Stimulated activated CD4-positive, alpha-beta T cell treated with anti-CD3 and anti-CD28 coated beads, Interleukin-4, amount 100 ng/mL, for 4 hours (primary cell): ENCODE measurements at places on chromosomes 12 and 14.

GRCh38 chr12:63038713-63039100 is 103.8 kb upstream of the PPM1H start:
- no peak for DNase-seq

DNA sequence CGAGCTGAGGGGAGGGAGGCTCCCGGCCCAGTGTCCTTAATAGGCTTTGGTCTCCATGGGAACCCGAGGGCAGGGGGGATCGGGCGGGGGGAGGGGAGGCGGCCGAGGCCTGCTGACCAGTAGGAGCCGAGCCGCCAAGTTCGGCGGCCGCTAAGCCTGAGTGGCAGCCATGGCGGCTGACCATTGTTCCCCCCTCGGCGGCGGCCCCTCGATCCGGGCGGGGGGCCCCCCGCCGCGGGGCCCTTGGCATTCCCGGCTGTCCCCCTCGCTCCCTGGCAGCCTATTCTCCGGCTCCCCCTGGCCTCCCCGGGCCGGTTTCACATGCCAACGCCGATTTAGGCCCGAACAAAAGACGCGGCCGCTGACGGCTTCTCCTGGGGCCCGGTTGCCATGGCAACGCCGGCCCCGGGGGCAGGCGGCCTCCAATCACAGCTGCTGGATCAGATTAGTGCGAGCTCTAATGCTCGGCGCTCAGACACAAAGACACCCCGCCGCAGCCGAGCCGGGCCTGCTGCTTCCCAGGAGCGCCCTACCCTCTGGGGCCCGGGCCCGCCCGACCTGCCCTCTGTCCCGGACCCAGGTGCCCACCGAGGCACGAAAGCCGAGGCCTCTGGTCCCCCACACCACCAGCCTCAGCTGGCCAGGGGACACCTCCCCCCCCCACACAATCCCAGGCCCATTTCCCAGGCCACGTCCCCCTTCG is 7.3 kb downstream of the MSI1 start:
- DNase-seq: no peak

DNA sequence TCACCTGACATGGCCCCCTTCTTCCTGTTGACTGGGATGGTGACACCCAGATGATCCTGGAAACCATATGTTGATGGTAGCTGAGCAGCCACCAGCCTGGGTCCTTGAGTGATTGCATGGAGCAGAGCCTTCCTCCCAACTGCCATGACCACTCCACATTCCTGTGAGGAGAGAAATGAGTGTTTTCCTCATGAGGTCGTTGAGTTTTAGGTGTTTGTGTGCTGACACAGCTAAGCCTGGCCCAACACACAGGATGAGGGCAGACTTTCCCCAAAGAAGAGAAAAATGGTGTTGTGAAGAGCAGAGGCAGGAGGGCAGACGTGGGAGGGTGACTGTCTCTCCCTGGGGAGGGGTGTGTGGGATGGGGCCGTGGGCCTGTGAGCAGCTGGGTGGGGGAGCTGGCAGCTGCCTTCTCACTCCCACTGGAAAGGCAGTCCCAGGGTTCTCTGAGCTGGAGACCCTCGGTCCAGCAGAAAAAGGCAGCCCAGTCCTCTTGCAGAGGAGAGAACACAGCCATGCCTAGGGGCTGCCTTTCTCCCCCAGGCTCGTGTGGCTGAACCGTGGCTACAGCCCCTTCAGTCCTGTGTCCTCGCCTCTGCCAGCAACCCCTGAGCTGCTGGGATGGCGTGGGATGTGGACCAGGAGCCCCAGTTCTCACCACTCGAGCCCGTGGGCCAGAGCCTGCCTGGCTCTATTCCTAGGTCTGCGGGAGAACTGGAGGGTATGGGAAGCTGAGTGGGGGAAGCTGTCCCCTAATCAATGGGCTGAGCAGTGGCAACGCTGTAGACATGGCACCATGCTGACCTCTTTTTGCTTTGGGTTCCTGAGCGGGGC is 257.0 kb downstream of the ADGRD1 start:
- DNase-seq: no peak

GRCh38 chr12:49109641-49110463 is 795 bp downstream of the LMBR1L start:
- no peak for DNase-seq

- DNase-seq: no peak
These were observed 40.4 kb downstream of the CAPS2 start for GRCh38 chr12:75289753-75290152.

DNA sequence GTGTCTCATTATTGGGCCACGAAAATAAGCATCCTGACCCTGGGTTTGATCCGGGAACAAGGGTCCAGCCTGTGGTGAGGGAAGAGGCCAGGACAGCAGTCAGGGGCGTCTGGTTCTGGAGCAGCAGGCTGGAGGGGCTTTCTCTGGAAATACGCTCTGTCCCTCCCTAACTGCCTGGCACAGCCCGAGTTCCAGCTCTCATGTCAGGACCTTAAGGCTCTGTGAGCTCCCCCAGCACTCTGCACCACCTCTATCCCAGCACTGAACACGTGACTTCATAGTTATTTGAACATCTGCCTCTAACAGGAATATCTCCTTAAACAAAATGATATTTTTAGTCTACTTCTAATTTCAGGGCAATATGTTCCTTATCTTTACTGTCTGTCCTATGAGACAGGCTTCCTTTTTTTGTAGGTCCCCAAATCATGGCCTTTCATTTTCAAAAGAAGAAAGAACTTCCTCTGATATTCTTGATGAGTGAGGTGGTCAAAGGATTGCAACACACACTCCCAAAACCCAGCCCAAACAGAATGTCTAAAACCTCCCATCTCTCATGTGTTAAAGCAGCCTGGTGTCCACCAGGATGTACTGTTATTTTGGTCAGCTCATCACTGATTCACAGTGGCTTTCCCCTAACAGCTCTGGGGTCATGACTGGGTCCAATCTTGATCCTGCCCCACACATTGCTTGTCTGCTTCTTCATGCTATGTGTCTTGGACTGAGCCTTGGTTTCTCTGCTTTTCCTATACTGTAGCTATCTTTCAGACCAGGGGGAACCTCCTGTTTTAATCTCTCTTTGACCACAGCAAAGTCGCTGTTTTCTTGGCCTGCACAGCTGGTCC is 9.7 kb downstream of the AQP6 start:
- DNase-seq: no peak

DNA sequence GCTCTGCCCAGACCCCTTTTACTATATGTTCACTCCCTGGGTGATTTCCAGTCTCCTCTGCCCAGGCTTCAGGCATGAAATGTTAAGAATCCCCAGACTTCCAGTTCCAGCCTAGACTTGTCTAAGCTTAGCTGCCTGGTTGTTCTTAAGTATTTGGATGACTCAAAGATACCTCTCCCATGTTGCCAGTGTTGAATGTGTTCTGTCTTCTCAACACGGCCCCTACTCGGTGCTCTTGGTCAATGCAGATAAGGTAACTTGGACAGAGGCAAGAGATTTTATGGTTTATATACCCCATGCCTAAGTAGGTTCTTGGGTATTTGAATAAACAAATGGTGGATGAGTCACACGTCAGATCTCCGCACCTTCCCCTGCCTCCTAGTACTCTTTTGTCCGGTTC is 13.6 kb downstream of the PIWIL1 start:
- DNase-seq: no peak

DNA sequence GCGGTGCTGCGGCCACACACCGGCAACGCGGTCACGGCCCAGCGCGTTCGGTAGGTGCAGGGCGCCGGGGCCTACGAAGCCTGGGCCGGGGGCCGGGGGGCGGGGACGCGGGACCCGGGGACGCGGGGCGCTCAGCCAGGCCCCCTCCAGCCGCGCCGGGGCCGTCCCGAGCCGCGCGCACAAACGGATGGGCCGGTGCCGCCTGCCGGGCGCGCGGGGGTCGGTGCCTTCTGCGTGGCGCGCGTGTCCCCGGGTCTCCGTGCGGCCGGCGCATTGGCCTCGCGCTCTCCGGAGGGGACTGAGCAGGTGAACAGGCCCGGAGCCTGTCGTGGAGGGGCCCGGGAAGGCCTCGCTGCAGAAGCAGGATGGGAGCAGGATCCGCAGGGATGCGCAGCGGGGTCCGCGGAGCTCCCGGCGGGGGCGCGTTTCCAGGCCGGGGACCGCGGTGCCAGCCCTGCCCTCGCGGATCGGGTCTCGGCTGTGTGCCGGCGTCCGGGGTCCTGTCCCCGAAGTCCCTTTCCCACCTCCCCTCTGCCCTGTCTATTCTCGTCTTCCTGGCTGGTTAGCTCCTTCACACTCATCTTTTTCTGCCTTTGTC is 421 bp downstream of the GLT1D1 start:
- no peak for DNase-seq

- peak; percentile 77 for DNase-seq
These were observed 891.1 kb downstream of the TMEM121 start for GRCh38 chr14:106417224-106418049.

DNA sequence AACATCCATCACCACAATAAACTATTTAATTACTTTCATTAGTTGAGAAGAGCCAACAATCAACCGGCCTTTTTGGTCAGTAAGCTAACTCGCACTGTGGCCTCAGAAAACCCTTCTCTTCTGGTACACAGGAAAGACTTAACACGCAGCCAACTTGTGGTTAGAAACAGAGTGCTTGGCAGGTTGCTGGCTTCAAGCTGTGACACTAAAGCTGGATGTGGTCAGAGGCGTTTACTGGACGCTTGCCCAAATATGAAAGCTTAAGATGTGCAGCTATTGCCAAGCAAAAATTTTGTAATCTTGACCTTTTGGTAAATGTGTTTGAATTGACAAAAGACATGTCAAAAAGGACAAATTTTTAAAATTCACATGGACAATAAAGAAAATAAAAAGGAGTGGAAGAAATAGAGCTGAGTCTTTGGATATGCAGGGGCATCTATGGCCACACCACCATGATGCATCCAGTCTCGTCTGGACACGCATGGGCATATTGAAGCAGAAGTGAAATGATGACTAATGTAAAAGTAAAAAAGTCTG is 2.6 kb upstream of the KLRK1 start:
- DNase-seq: no peak

DNA sequence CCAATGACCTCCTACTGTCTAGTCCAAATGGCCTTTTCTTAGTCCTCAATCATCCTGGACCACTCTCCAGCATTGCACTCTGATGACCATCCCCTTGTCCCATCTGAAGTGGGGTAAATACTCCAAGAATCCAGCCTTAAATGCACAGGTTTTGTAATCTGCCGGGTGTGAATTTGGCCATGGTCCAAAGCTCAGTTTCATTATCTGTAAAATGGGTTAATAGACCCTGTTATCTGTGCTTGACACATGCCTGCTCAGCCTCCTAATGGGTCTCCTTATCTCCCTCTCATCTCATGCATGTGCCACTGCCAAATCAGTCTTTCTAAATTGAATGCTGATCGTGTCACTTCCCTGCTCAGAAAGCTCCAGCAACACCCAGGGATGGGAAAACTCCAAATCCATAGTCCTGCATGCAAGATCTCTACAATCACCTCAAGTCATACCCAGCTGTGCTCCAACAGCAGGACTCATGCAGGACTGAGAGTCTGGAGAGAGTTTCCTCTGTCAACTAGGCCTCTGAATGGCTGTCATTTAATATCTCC is 22.3 kb downstream of the LGR5 start:
- no peak for DNase-seq

- no peak for DNase-seq
These were observed 130.4 kb downstream of the DICER1 start for GRCh38 chr14:95026851-95027463.

GRCh38 chr14:62003701-62004100 is 241.5 kb downstream of the SNAPC1 start:
- DNase-seq: no peak

GRCh38 chr14:80456209-80456608 is 244.9 kb upstream of the DIO2 start:
- DNase-seq: no peak

- DNase-seq: no peak
These were observed 37.5 kb downstream of the EAPP start for GRCh38 chr14:34502001-34502400.

- no peak for DNase-seq
These were observed 1.8 kb upstream of the GLIPR1L2 start for GRCh38 chr12:75389061-75389460.

DNA sequence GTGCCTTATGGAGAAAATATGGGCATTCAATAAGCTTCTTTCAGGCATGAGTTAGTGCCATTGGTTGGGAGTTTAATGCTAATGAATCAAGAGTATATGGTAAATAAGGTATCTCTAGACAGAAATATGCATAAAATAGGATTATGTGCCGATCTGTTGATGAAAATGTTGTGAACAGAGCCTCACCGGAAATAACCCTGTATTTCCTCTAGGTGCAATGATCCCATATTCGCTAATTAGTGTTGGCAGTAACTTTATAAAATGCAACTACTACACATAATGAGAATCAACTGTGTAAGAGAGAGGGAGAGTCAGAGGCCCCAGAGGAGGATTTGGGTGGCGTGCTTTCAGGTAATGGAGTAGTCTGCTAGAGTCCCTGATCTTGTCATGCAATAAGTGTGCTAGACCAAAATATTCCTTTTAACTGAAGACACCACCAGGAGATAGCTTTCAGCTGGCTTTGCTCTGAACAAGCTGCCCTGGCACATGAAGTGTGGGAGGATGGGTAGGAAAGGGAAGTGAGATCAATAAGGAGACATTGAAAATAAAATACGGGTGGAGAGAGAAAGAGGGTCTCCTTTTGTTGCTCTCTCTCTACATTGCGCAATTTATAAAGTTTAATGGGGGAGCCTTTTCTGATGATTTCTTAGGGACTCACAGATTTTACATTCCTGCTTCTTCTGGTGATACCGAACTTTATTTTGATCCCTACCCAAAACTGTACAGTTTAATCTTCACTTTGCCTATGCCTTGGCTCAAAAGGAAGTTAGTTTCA is 68.6 kb upstream of the PLXNC1 start:
- no peak for DNase-seq

GRCh38 chr12:46271863-46272262 is 3.0 kb upstream of the SLC38A1 start:
- DNase-seq: no peak

GRCh38 chr12:4118017-4118510 is 155.5 kb upstream of the CCND2 start:
- no peak for DNase-seq

- no peak for DNase-seq
These were observed 6.3 kb downstream of the MGAT4C start for GRCh38 chr12:86249851-86250250.

DNA sequence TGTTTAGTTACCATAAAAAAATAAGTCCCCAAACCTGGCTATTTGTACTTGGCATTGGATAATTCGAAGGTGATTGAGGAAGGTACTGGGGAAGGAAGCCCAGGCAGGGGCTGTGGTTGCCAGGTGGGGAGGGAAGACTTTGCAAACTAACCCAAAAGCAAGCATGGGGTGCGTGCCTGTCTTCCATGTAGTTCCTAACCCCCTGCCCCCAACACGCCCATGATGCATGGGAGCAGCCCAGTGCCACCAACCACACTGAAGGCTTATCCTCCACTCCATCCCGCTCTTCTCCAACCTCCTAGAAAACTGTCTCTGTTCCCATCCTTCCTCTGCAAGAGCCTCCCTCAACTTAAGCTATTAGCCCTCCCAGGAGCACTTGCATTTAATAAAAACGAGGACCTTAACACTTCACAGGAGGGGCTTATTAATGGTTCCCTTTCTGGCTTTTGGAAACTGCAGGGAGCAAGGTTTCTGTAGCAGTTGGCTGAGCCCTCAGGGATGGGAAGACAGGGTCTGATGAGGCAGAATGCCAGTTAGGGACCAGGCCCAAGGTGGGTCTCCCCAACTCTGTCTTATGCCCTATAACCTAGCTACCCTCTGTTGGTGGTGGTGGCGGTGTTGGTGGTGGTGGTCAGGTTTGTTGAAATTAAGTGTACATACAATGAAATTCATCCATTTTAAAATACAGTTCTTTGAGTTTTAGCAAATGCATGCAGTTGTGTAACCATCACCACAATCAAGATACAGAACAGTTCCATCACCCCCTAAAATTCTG is 96.0 kb downstream of the ZFP36L1 start:
- DNase-seq: no peak
